Stimulated activated CD8-positive, alpha-beta memory T cell treated with anti-CD3 and anti-CD28 coated beads, Interleukin-4, amount 100 ng/mL, for 1 hour (primary cell): ENCODE measurements at places on chromosomes 4 and X.

GRCh38 chrX:116317409-116317808, 119.0 kb upstream of the SLC6A14 start:
- no peak for DNase-seq

DNA sequence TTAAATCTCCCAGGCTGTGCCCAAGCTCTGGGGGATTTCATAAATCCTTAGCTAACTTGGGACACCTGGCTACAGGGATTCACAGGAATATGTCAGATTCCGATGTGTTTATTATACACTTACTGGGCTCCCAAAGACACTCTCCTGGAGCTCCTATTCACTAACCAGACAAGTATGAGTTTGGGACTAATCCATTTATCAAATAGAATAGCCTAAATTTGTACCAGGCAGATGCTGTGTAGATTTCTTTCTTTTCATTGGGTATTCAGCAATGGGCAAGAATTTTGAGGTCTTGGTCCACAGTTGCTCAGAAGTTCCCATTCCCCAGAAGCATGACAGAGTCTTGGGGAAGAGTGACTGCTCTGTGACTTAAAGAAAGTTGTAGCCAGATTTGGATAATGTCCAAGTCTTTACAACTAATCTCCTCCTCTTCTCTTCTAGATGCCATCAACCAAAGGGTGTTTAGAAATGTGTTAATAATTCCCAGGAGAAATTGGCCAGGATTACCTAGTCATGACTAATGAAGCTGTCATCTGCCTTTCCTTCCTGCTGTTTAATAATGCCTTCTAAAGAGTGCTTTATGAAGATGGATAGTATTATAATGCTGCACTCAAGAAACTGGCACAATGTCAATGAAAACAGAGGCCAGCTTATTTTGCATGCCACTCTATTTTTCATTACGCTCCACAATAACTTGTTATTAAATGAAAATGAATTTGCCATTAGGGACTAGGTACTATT, 120.9 kb downstream of the CHIC2 start:
- DNase-seq = no peak

DNA sequence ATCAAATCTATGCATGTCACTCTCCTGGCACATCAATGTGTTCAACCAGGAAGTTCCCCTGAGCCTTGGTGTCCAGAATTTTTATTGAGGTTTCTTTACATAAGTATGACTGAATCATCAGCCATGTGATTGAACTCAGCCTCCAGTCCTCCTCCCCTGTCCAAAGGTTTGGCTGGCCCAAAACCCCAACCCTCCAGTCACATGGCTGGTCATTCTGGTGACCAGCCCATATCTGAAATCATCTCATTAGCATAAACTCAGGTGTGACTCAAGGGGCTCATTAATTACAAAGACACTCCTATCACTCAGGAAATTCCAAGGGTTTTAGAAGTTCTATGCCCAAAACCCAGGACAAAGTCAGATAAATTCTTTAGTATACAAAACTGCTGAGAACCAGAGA, 20.6 kb upstream of the SUPT20HL2 start:
- no peak for DNase-seq

- DNase-seq = no peak
Observed at GRCh38 chr4:121860121-121860520, 10.2 kb downstream of the BBS7 start.

GRCh38 chrX:18598413-18598812, 73.5 kb downstream of the RS1 start:
- DNase-seq = no peak

- DNase-seq = no peak
Observed at GRCh38 chr4:86675548-86675947, 81.4 kb downstream of the PTPN13 start.

GRCh38 chr4:102104278-102104677, 241.0 kb downstream of the SLC39A8 start:
- no peak for DNase-seq

- no peak for DNase-seq
Observed at GRCh38 chr4:74104145-74104544, 5.2 kb upstream of the CXCL2 start.

DNA sequence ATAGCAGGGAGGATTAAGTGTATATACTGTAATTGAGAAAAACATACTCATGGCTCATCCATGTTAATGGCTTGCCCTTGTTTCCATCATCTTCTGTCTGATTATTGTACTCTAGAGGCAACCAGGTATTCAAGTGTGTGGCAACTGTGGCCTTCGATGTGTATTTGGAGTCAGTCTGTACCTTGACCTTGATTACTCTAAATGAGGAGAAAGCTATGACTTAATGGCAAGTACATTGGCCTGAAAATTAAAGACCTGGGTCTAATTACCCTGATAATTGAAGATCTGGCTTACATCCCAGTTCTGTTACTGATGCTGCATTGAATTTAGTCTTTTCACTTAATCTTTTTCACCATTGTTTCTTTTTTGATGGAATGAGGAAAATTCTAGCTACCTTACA, 409.2 kb downstream of the CCSER1 start:
- DNase-seq = no peak
